ENCODE measurements at places on chromosomes 16 and 17.

- DNase-seq = no peak
These were observed 230.7 kb upstream of the CDH5 start for GRCh38 chr16:66135838-66136237.

- DNase-seq = no peak
These were observed 43.7 kb upstream of the GOSR1 start for GRCh38 chr17:30433514-30433913.

- no peak for DNase-seq
These were observed 110.6 kb downstream of the PRKCA start for GRCh38 chr17:66412857-66413558.

DNA sequence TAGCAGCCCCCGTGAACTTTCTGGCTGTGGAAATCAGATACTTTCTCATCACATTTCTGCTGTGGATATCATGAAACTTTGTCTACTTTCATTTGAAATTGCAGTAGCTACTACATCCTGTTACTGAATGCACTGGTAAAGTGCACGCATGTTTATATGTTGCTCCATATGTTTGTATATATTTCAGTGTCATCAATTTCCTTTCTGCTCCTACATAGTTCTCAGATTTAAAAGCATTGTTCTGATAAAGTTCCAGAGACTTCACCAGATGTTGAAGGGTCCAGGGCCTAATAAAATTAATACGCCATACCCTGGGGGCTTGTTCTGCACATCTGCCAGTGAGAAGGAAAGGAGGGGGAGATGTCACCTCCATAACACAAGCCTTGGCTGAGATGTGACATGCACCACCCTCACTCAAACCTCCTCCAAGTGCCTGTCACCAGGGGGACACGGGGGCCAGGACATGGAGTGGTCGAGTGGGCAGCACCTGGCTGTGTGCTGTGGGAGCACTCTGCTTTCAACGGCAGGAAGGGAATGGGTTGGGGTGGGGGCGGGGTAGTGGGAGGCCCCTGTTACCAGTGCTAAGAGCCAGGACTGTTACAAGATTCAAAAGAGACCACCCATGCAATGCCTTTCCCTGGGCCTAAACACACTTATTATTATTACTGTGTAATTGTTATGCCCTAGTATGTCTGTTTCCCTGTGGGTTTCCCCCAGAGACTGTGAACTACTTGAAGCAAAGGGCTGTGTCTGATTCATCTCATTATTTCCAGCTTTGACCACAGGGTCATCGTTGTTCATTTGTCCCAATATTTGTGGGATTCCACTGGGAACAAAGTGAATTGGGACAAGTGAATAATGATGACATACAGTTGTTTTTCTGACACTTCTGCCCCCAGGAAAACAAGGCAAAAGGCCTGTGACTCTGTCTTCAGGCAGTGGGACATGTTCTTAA lies 193.4 kb downstream of the FOXL1 start:
- no peak for DNase-seq

DNA sequence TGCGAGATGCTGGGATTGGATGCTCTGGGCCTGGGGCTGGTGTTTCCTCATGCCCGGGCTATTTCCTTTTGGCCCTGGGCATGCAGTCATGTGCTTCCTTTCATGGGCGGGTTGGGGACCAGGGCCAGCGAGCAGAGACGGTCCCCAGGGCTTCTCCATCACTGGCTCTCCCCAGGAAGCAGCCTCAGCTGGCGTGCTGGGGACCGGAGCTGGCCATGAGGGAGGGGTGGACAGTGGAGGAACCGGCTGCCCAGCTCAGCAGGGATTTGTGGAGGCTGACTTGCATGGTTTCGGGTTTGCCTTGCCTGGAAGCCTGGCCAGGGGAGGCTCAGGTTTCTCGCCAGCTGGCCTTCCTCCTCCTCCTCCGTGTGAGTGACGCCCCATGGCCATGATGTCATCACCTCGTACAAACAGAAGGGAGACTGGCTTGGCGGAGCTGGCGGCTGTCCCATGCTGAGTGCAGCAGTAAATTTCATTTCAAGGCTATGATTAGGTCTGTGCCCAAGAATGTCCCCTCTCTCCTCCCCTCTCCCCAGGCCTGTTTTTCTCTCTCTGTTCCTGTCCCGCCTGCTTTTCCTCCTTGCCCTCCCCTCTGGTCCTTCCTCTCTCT lies 8.9 kb upstream of the TIMP2 start:
- DNase-seq = peak; percentile 74

- no peak for DNase-seq
These were observed 2.0 kb upstream of the TMEM238L start for GRCh38 chr17:10805911-10806310.

GRCh38 chr17:70353408-70354092 lies 184.2 kb downstream of the KCNJ2 start:
- DNase-seq = no peak

DNA sequence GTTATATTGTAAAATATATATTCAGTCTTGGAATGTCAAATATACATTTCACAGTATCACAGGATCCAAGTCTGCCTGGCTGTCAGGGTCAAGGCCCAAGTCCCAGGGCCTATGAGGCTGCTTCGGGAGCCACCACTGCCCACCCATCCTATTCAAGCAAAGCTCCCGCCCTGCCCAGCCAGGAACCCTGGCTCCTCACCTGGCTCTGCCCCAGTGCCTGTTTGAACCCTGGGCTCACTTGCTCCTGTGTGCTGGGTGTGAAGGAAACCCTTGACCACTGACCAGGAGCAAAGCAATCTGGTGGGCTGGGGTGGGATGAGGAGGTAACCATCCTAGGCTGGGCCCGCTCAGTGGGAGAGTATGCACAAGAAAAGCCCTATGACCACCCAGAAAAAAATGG lies 27.0 kb downstream of the ITGAE start:
- no peak for DNase-seq

GRCh38 chr16:82108774-82109173 lies 61.2 kb downstream of the MPHOSPH6 start:
- no peak for DNase-seq

- no peak for DNase-seq
These were observed 131.2 kb upstream of the MPHOSPH6 start for GRCh38 chr16:82301146-82301755.

- no peak for DNase-seq
These were observed 13.4 kb upstream of the HERPUD1 start for GRCh38 chr16:56918467-56919012.

DNA sequence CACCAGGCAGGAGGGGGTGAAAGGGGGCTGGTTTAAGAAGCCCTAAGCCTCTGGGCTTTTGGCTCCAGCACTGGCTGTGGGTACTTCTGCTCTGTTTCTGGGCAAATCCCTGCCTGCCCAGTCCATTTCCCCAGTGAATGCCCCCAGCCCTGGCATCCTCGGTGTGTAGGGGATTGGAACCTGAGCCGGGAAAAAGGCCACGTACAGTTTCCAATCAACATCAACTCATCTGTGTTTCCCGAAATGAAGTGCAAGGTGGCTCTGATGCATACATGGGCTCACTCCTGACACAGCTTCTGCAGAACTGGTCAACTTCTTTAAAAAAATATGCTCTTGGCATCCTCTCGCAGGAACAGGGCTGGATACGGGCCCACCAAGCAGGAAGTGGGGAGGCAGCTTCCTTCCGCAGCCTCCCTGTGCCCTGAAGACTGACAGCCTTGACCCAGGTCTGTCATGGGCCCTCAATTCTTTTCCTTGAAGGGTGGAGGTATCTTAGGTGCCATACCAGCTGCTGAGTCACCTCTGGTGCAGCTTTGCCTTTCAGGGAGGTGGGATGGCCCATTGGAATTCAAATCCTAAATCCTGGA lies 73.3 kb downstream of the N4BP1 start:
- no peak for DNase-seq

GRCh38 chr17:50634224-50634914 lies at the start of gene ABCC3:
TSS of gene ABCC3 (plus strand) at chr17:50634881. CDS start at chr17:50634937, 56 bp downstream.
- DNase-seq = no peak

- no peak for DNase-seq
These were observed 51.9 kb downstream of the ZZEF1 start for GRCh38 chr17:4090898-4091297.

GRCh38 chr16:88839745-88840599 lies 16.8 kb downstream of the GALNS start:
- no peak for DNase-seq

- no peak for DNase-seq
These were observed 704.3 kb downstream of the MAF start for GRCh38 chr16:78896280-78896679.

DNA sequence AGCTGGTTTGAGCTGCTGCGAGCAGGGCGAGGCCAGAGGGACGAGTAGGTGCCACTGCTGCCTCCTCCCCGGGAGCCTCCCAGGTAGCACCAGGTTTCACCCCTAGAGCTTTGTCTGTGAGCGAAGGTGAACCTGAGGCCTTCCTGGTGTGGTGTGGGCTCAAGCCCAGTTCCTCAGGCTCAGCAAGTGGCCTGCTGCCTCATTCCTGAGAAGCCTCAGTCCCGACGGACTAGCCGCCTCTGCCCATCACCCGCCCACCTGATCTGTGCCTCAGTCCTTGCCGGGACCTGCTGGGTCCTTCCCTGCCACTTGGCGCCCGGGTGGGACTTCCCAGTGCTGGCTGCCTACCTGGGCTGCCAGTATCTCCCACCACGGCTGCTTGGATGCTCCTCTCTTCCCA lies 1.7 kb downstream of the NLRC3 start:
- DNase-seq = no peak

- no peak for DNase-seq
These were observed 24.5 kb upstream of the OSGIN1 start for GRCh38 chr16:83928341-83929055.

DNA sequence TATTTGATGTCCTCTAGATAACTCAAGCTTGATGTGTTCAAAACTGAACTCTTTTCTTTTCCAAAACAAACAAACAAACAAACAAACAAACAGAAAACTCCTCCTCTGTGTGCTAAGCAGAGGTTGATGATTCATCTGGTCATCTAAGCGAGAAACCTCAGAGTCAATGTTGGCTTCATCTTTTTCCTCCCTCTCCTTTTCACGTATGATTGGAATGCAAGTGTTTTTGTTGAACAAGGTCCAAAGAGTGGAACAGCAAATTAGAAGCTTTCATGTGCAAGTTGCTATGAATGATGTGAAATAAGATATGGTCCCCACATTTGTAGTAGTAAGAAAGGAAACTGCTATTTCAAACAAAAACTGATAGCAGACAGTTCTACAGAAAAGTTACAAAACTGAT lies 52.5 kb downstream of the TBX4 start:
- no peak for DNase-seq

- DNase-seq = no peak
These were observed 5.0 kb upstream of the SALL1 start for GRCh38 chr16:51155820-51156806.

DNA sequence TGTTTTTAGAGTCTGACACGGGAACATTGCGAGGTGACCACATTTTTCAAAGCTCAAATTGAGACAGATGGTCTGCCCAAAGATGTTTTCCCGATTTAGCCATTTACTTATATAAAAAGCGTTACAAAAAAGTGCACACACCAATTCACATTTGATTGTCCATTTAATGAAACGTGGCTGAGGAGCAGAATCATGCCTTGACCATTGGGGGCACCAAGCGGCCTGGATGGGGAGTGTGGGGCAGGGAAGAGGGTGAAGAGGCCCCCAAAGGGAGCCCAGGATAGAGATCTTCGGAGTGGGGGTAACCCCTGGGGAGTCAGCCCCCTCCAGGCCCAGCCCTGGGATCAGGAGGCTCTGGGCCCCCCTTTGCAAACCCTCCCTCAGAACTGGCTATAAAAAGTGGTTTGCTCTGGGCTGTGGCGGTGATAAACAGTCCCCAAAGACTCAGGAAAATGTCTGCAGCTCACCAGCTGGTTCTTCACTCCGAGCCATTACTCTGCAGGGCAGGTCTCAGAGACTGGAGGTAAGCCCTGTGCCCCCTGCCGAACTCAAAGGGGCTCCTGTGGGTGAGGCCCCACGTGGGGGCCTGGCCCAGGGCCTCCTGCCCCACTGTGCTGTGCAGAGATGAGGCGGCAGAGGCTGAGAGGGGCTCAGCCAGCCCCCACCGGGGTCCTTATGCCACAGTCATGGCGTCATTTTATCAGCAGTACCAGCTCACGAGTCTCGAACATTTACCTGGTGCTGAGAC lies 105.9 kb upstream of the SEC14L1 start:
- DNase-seq = no peak

- DNase-seq = no peak
These were observed 43.6 kb upstream of the MMP2 start for GRCh38 chr16:55435387-55435786.

- peak; percentile 71 for DNase-seq
These were observed 140.5 kb upstream of the HS3ST2 start for GRCh38 chr16:22673421-22673831.

GRCh38 chr17:4946312-4946976 lies 1.9 kb downstream of the PFN1 start:
- DNase-seq = no peak

DNA sequence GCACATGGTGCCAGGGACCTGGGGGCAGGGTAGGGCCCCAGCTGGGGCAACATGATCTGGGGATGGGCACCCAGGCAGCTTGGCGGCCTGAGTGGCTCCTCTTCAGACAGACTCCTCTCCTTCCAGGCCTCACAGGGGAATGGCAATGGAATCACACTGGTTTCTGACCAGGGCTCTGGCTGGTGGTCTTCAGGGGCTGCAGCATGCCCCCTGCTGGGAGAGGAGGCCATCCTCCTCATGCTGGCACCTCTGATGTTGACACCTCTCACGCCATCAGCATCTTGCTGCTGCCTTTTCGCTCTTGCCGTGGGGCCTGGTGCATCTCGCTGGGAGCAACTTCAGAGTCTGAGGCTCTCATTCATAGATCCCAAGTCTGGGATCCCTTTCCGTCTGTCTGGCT lies 11.2 kb upstream of the GFOD2 start:
- no peak for DNase-seq

- DNase-seq = peak; percentile 18
These were observed 49.3 kb upstream of the MNT start for GRCh38 chr17:2450016-2450650.

GRCh38 chr17:50866950-50867362 lies 802 bp upstream of the TOB1 start:
- no peak for DNase-seq

- no peak for DNase-seq
These were observed 19.7 kb downstream of the FOXL1 start for GRCh38 chr16:86597880-86598606.

DNA sequence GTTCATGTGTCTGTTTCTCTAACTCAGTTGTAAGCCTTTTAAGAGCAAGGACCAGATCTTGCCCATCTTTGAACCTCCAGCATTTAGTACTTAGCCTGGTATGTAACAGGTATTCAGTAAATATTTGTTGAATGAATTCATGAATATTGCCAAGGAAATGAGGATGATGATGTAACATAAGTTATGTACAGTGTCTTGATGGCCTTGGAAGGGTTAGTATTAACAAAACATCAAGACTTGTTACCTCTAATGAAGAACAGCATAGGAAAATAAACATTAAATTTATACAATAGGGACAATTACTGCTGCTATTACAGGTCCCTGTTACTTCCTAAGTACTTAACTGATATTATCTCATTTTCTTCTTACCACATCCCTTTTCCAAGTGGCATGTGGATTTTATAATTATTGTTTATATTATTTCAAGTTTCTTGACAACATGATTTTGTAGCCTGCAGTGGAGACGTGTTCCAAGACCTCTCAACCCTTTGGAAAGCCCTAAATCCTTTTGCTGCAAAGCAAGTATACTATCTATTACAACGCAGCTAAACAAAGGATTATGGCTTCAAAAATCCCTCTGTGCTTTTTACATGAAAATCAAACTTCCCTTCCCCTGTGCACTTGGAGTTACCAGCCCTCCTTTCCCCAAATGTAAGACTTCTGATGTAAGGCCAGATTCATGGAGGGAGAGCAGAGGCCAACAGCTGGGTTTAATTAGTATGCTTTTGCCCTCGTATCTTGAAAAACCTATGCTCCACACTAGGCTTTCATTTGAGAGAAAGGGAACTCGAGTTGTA lies 77.4 kb upstream of the SMIM36 start:
- no peak for DNase-seq

Data from spinal cord (tissue), 10 donors.